ENCODE measurements at places on chromosomes 2 and 18.

DNA sequence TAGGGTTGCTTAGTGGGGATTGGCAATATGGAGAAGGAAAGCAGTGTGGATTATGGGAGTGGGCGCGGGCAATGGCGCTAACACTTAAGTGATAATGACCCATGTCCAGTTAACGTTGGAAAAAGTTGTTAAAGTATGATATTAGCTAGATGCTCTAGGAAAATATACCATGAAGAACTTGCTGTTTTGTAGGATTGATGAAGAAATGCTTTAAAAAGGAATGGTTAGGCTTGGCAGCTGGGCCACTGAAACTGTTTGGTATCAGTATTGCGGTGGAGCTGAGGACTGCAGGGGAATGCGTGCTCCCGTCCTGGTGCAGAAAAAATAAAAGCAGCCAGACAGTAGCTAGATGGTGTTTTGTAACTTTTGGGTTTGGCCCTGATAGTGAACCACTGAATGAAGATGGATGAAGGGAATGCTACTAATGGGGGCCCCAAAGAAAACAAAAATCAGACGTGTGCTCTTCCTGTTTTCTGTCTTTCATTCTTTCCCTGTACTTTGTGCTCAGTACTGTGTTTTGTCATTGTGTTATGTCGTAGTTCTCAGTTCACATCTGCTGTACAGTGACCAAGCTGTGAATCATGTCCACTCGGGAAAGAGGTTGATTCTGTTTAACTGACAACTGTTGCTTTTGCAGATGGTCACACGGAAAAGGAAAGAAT is 999 bp downstream of the INSIG2 start:
- DNase-seq, result no peak

DNA sequence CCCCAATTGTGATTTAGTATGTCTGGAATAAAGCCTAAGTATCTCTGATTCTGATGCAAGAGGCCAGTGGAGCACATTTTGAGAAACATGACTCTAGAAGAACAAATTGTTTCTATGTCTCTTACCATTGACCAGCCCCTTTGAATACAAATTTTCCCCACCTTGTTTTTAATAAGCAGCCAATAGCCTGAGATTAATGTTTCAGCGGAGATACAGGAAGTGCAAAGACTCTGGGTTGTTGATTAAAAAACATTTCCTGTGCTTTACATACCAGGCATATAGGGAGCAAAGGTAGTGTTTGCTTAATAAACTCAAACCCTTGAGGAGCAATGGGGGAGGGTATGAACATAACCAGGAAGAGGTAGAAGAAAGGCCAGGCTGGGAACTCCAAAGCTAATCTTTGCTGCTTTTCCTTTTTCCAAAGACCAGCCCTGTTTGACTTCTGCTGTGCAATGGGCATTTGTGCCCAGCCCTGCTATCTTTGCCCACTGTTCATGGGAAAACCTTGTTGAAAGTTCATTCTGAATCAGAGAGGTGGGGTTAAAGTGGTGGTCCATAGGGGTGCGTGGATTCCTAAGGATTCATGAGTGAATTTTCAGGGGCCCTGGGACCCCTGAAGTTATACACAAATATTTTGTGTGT is 29.3 kb downstream of the UPP2 start:
- no peak for DNase-seq

DNA sequence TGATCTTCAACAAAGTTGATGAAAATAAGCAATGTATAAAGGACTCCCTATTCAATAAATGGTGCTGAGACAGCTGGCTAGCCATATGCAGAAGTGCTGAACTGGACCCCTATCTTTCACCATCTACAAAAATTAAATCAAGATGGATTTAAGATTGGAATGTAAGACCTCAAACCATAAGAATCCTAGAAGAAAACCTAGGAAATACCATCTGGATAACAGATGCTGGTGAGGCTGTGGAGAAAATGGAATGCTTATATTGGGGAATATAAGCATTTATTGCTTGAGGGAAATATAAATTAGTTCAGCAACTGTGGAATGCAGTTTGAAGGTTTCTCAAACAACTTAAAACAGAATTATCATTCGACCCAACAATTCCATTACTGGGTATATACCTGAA is 89.6 kb downstream of the GCA start:
- no peak for DNase-seq

DNA sequence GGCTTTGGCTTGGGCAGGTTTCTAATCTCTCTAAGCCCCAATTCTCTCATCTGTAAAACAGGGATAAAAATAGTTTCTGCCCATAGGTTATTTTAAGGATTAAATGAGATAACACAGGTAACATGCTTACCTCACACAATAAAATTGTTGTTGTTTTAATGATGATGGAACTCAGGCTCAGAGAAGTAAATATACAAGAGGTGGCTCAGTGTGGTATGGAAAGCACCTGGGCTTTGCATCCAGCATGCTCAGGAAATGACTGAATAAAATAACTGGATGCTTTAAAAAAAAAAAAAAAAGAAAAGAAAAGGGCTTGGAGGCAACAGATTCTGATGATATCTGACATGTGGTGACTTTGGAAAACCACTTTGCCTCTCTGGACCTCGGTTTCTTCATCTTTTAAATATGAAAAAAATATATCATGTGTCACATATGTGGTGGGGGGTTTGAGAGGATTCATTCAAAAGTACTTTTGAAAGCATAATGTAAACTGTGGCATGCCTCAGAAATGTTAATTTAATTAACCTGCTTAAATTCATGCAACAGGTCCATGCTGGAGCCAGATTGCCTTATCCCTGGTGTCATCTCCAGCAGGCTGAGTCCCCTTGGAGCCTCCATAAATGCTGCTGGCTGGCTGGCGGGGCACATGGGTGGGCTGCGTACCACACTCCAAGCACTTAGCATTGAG is 112.8 kb upstream of the CDC42EP3 start:
- DNase-seq, result no peak

DNA sequence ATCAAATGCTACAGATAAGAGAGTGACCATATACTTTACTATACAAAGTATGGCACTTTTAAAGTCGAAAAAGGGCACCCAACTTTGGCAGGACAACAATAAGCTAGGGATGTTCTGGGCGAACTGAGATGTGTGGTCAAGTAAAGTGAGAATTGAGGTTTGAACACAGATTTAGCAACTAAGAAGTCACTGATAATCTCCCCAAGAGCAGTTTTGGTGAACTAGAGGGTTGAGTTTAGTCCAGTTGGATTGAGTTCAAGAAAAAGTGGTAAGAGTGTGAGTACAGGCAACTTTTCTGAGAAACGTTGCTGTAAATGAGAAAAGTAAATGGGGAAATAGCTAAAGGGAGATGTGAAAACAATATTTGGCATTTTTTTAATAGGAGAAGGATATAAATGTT is 65.5 kb upstream of the TGFA start:
- no peak for DNase-seq

- no peak for DNase-seq
Observed at GRCh38 chr2:12741380-12741779, 24.6 kb downstream of the TRIB2 start.

- DNase-seq, result no peak
Observed at GRCh38 chr2:38224821-38225437, 149.0 kb upstream of the CYP1B1 start.

- no peak for DNase-seq
Observed at GRCh38 chr2:127097841-127098651, 8.9 kb downstream of the BIN1 start.

GRCh38 chr2:235051436-235052260 is 99.8 kb downstream of the SH3BP4 start:
- no peak for DNase-seq

Data from stimulated activated CD4-positive, alpha-beta T cell treated with anti-CD3 and anti-CD28 coated beads, Interleukin-4, amount 100 ng/mL, for 48 hours (primary cell).